ENCODE measurements at places on chromosomes 3 and 15.

DNA sequence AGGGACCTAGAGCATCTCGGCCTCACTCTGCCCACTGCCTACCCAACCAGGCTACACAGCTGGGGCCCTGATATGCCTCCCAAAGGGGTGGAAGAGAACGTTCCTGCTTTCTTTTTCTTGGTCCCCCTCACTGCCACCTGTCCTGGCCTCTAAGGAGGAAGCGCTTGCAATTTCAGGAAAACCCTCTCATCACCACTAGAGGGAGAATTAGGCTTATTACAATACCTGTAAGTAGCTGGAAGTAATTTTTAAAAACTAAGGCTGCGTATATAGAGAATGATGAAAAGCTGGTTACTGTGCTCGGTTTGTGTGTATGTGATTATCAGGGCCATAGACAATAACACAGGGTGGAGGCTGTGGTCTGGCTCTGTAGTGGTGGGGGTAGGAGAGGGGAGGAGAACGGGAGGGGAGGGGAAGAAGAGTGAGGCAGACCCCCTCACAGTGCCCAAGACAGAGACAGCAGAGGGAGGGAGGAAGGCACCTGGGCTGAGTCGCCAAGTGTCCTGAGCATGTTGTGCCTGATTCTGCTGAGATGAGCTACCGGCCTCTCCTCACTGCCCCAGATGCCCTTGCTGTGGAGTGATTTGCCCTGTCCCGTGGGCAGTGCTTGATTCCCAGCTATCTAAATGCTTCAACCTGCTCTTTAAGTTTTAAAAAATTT, 3.3 kb downstream of the GABRG3 start:
- no peak for DNase-seq

DNA sequence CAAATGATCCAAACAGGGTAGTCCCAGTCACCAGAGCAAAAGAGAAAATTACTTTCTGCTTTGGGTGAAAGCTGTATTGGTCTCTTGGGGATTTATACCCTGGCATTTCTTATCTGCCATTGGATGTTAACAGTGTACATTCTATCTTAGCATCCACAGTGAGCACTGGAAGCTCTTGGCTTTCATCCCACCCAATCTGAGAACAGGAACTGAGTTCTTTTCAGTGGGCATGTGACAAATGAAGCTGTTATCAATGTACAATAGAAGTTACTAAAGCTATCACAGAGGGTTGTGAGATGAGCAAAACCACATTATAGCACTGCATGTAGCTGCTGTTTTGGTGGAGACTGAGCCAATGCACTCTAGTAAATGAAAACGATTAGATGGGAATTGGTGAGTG, 300.7 kb downstream of the TUSC7 start:
- DNase-seq, result no peak

DNA sequence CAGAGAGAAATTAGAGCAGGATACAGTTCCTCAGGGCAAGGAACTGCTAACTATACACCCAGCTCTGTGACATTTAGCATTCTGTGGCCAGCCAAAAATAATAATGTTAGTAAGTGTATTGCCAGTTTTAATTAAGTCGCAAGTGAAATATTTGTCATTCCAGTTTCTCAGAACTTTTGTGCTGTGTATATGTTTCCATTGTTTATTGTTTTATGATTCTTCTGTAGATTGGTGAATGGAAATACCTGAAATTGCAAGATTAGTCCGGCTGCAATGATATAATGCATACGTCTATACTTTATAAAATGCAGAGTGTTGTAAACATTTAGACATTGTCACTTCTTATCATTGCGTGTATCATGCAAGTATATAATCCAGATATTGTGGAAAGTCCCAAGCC, 351.3 kb upstream of the GRM7 start:
- DNase-seq, result no peak

DNA sequence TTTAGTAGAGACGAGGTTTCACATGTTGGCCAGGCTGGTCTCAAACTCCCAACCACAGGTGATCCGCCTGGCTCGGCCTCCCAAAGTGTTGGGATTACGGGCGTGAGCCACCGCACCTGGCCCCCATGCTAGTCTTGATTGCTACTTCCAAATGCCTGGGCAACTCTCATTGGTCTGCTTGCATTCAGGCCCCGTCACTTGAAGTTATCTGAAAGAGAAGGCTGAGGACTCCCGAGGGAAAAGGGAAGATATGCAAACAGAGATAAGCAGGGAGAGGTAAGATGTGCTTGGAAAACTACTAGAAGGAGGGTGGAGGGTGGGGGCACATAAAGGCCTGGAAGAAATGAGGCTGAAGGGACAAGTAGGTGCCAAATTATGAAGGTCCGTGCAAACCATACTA, 4.4 kb upstream of the LPP start:
- no peak for DNase-seq

- no peak for DNase-seq
Measured at GRCh38 chr3:117756563-117756962, 1047.0 kb downstream of the TUSC7 start.
